Umbilical cord (tissue), 2 donors: ENCODE measurements at places on chromosomes 16 and 17. TPM values are rescaled to one million over a fixed set of nuclear protein-coding genes. Genes with fewer than 3 reads are reported as not detected.

Gene ADAP2
- total RNA-seq, result 62.4 TPM

Gene ADAM11
- 1.4 TPM for total RNA-seq

Gene ITGA2B
- total RNA-seq, result 4.3 TPM

Gene XPO6
- total RNA-seq, result 140 TPM

Gene MMP25
- 0.24 TPM for total RNA-seq

Gene GAS2L2
- 1.4 TPM for total RNA-seq

Gene C16orf92
- 8.9 TPM for total RNA-seq

Gene HNF1B
- total RNA-seq, result 0.72 TPM

Gene SALL1
- total RNA-seq, result 1.2 TPM

Gene RDM1
- not detected for total RNA-seq
